ENCODE measurements at places on chromosomes 7 and 10. TPM values are rescaled to one million over a fixed set of nuclear protein-coding genes. Genes with fewer than 3 reads are reported as not detected.

DNA sequence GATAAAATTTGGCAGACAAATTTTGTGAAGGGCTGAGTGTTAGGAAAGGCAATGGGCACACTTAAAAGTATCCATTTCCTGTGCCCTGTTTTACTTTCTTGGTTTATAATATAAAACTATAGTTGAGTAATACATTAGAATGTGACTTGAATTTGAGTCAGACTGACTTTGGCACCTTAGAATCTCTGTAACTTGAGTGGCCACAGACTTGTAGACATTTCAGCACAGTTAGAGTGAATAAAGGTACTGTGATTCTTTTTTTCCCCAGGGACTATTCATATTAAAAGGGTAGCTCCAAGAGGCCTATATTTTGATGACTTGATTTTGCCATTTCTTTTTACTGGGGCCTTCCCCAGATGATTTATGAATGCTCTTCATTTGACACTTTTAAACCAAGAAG is 22.4 kb downstream of the GBF1 start:
- DNase-seq: no peak

GRCh38 chr10:93815304-93816096 is 57.8 kb downstream of the LGI1 start:
- DNase-seq: no peak

Gene NUTM2E
- total RNA-seq: 0.57 TPM

GRCh38 chr10:74079936-74080590 is 70.6 kb downstream of the AP3M1 start:
- DNase-seq: no peak

GRCh38 chr7:119184124-119184788 is 959.8 kb downstream of the ANKRD7 start:
- no peak for DNase-seq

Gene NOC3L
- 5.4 TPM for total RNA-seq

Gene COL13A1
- 4.3 TPM for total RNA-seq

All from upper lobe of left lung (tissue), 6 donors.